ENCODE measurements at places on chromosomes 1 and 21.

GRCh38 chr1:45926330-45926729, 122.9 kb downstream of the MAST2 start:
- DNase-seq: no peak

DNA sequence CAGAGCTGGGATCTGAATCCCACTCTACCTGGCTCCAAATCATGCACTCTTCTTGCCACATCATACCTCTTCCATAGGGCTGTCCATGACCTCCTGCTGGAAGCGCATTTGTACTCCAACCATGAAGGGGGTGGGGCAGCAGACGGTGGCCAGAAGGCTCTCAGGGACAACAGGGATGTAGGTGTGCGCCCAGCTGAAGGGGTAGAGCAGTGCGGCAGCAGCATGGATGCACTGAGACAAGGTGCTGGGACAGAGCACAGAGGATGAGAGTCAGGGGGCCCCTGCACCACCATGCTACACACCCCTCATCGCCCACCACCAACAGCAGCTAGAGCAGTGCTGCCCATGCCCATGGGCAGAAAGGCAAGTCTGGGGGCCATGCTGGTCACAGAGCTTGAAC, 8.4 kb downstream of the DENND2D start:
- DNase-seq: no peak

DNA sequence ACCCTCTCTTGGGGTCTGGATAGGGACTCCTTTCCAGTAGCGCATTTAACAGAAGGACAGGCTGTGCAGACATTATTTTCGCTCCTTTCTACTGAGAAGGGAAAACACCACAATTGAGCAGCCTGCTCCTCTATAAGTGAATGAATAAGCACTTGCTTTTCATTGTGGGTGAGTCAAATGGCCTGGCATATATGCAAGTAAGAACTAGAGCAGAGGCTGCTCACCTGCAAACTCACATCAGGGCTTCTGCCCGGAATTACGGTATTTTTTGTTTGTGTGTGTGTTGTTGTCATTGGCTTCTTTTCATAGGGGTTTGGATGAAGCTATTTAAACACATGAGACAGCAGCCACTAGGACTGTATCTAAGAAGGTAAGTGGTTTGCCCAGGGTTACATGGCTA, 200.1 kb upstream of the CAMK1G start:
- no peak for DNase-seq

GRCh38 chr1:41238311-41238988, 3.7 kb downstream of the SCMH1 start:
- peak; percentile 47 for DNase-seq

DNA sequence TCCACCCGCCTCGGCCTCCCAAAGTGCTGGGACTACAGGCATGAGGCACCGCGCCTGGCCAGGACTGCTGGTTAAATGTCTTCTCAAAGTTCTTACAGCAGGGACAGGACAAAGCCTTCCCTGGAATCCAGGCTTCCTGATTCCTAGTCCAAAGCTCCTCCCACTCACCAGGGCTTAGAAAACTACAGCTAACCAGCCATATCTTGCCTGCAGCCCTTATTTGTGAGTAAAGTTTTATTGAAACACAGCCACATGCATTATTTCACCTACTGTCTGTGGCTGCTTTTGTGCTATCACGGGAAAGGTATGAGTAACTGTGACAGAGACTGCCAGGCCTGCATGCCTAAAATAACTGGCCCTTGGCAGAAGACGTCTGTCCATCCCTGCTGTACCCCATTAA, 24.4 kb downstream of the TMCO4 start:
- peak; percentile 18 for DNase-seq

DNA sequence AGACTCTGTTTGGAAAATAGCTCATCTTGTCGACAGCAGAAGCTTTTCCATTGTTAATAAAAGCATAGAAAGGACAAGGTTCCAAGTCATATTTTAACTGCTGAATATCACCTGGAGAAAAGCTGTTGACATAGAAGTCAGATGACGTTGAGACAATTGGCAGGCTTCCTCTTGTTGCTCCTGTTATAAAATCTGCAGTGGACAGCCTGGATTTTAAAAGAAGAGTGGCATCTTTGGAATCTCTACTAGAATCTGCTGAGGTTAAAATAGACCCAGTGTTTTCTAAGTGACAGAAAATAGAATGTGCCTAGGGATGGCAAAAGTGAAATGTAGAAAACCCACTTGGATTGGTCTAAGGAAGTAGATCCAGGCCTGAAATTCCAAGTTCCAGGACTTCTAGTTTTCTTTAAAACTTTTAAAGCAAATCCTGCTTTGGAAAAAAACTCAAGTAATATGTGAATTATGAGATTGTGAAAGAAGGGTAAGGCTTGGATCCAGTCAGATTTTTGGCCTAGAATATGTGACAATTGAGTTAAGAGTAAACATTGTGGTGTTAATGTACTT, 53.6 kb upstream of the NEXN start:
- DNase-seq: peak; percentile 63

DNA sequence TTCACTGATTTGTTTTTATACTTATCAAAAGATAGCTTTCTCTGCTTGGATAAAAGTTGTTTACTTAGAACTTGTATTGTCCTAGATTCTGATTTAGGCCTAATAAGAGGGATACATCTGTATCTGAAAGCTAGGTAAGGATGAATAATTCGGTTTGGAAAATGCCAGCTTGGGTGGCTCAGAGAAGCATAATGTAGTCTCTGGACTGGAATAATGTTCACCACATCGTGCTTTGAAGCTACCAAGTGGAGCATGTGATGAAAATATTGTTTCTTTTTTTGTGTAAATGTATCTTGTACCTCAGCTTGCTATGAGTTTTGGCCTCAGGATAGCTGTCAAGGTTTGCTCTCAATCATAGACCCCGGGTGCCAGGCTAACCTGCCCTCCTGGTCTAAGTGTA, 49.2 kb downstream of the VPS13D start:
- no peak for DNase-seq

- no peak for DNase-seq
Measured at GRCh38 chr1:168835791-168836190, 106.8 kb upstream of the DPT start.

- DNase-seq: no peak
Measured at GRCh38 chr1:100229681-100230443, 19.8 kb downstream of the DBT start.

- no peak for DNase-seq
Measured at GRCh38 chr1:14082331-14082730, 382.3 kb downstream of the PRDM2 start.

- DNase-seq: no peak
Measured at GRCh38 chr21:17391811-17392340, 121.0 kb upstream of the CXADR start.

GRCh38 chr1:119114786-119115185, 25.7 kb downstream of the WARS2 start:
- DNase-seq: no peak

DNA sequence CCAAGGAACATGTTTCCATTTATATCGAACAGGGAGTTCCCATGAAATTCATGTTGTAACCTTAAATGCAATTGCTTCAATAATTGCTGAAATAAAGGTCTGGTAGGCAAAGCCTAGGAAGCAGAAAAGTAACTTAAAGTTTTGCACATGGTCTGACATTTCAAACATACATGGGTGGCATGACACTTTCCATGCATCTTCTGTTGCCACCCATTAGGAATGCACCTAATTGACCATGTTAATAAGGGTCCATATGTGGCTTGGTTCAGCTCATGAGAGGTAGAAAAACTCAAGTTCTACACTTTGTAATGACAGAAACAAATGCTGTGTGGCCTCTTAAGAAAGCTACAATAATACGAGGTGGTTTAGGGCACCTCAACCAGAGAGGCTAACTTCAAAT, 72.0 kb upstream of the GORAB start:
- DNase-seq: no peak

- peak; percentile 38 for DNase-seq
Measured at GRCh38 chr1:238690415-238690814, 696.0 kb upstream of the CHRM3 start.

DNA sequence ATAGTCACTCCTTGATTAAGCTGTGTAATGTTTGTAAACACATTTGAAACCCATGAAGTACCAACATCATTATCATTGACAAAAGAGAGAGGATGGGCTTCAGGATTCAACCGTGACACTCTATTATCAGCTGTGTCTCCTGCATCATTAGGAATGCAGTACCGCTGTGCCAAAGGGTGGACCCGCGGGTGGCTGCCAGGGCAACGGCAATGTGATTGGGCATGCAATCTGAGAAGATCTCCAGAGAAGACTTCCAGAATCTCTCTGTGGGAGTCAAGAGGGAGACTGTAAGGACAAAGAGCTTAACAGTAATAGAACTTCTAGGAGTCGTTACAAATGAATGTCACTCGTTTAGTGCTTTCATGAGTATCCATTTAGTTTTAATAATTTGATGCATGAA, 97.9 kb downstream of the USH2A start:
- no peak for DNase-seq

DNA sequence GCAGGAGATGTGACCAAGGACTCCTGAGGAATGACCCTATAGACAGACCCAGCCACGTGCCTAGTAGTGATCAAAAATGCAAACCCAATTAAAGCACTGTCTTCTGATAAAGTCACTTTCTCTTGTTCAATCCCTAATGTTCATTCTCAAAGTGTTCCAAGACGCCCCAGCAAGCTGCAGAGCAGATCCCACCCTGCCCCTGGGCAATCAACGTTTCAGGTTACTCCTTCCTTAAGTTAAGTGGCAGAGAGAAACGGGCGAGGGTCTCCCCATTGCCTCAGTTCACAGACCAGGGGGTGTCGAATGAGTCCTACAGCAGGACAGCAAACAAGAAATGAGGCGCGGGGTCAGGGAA, 699 bp upstream of the RGS2 start:
- no peak for DNase-seq

- DNase-seq: no peak
Measured at GRCh38 chr1:177132141-177132540, 32.4 kb downstream of the ASTN1 start.

GRCh38 chr1:162663589-162664106, 31.4 kb downstream of the DDR2 start:
- DNase-seq: peak; percentile 91

- no peak for DNase-seq
Measured at GRCh38 chr1:246304484-246305259, 202.4 kb downstream of the SMYD3 start.

GRCh38 chr1:182207300-182207699, 145.8 kb upstream of the ZNF648 start:
- no peak for DNase-seq

- no peak for DNase-seq
Measured at GRCh38 chr21:46412521-46413364, 45.9 kb upstream of the DIP2A start.

GRCh38 chr21:37833301-37833700, 83.0 kb downstream of the KCNJ6 start:
- DNase-seq: no peak

- peak; percentile 71 for DNase-seq
Measured at GRCh38 chr1:167720965-167721616, 691 bp upstream of the MPZL1 start.

- no peak for DNase-seq
Measured at GRCh38 chr1:93827128-93827527, 51.9 kb downstream of the DNTTIP2 start.

GRCh38 chr1:77430966-77431690, 149.3 kb downstream of the AK5 start:
- DNase-seq: no peak

GRCh38 chr1:92851729-92852128, 19.9 kb downstream of the RPL5 start:
- DNase-seq: no peak

DNA sequence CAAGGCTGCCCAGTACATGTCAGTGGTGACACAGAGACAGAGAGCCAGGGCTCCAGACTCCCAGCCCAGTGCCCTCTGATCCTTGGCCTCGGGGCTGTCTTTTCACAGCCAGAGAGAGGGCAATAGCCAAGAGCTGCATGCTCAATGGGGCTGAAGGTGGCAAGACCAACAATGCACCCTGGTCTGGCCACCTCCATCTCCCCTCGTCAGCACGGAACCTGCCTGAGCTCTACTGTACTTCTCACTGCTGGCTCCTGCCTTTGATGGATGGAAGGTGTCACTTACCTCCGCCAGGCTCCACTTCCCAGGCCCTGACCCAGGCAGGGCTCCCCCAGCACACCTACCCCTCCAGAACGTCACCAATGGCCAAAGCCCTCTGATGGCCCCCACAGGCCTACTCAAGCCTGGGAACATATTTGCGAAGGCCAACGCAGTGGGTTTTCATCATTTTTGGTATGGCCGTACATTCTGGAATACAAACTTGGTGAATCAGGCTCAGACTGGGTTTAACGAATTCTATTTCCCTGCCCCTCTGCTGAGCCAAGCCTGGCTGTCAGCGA, 88.1 kb downstream of the DMRTB1 start:
- DNase-seq: no peak

DNA sequence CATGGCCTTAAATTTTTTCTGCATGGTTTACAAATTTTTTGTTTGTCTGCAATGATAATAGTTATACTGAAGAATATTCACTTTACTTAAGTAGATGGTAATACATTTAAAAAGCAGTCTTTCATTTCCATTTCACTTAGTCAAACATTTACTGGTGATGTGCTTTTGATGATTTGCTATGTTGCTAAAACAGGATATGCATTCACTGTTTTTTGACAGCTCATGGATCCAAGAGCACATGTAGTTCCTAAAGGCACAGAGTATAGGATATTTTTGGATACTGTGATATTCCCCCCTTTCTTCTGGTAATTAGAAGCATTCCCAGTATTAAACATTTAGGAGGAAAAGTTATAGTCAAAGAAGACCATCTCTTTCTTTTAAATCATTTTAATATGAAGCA, 45.9 kb downstream of the RAP1A start:
- DNase-seq: no peak
